SK-N-MC (cell line): ENCODE measurements at places on chromosomes 11 and 22.

- DNase-seq, result no peak
These were observed 84.8 kb downstream of the UVRAG start for GRCh38 chr11:75899806-75900205.

DNA sequence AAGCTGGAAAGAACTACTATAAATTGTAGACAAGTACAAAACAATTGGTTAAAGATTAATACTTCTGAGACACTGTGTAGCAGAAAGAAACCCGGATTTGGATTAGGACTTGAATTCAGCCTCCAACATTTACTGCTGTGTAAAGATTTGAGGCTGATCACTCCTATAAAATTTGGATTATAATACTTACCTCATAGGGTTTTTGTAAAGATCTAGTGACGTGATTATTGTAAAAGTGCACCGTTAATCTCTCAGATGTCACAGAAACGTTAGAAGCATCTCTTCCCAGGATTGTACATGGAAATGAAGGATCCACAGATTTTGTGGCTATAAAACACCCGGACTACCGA, 323 bp upstream of the HIKESHI start:
- no peak for DNase-seq

- DNase-seq, result no peak
These were observed 5.4 kb downstream of the IZUMO1R start for GRCh38 chr11:94309757-94310156.

GRCh38 chr11:10268746-10269488, 25.1 kb downstream of the SBF2 start:
- no peak for DNase-seq

- DNase-seq, result no peak
These were observed 44.9 kb downstream of the TTC17 start for GRCh38 chr11:43403357-43404231.
